ENCODE measurements at places on chromosomes 7 and 10. TPM values are rescaled to one million over a fixed set of nuclear protein-coding genes. Genes with fewer than 3 reads are reported as not detected.

The FLNC gene
- 99.0 TPM for total RNA-seq

The CYP2W1 gene
- 0.14 TPM for total RNA-seq

The ENO4 gene
- 0.43 TPM for total RNA-seq

The ELAPOR2 gene
- total RNA-seq = 3.1 TPM

The PPP1R17 gene
- total RNA-seq = not detected

The EN2 gene
- total RNA-seq = under 0.01 TPM

The LEP gene
- 0.09 TPM for total RNA-seq

The ADGRA1 gene
- total RNA-seq = not detected
